ENCODE measurements at places on chromosomes 6 and 20. TPM values are rescaled to one million over a fixed set of nuclear protein-coding genes. Genes with fewer than 3 reads are reported as not detected.

DNA sequence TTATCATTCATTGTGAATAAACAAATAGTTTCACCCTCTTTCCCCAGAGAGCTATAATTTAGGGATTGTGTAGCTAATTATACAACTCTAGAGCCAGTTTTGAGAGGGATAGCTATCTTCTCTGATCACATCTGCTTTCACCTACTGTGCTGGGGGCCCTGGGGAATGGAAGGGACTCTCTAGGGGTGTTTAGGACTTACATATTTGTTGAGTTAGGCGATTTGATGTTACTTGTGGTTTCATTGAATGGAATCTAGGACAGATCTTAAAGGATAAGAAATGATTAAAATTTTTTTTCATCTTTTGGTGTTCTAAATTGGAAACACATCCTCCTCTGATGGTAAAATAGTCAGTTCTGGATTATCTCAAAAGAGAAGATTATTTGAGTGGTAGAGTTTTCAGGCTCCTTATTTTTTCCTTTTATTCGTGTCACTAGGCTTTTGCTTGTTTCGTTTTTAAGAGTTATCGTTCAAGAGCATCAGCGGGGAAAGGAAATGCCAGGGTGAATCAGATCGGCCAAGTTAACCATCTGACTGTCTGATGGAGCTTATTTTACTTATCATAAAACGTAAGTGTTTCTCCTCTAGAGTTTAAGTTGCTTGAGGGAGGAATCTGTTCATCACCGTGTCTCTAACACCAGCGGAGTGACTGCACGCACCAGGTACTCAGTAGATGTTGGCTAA lies 236.7 kb downstream of the FARS2 start:
- H3K4me1 ChIP-seq: no peaks in the 10 kb centered on the region
- DNase-seq: no peak
- no peak overlapping the region for H3K27ac ChIP-seq
- H3K27me3 ChIP-seq: no peaks in the 10 kb centered on the region

RAET1L gene
- not detected for total RNA-seq

- peak overlapping the region; percentile 80 for H3K4me3 ChIP-seq
- H3K27me3 ChIP-seq: no peaks in the 10 kb centered on the region
- no peak for DNase-seq
Observed at GRCh38 chr6:28081486-28081751, 1.1 kb downstream of the ZNF165 start.

DNA sequence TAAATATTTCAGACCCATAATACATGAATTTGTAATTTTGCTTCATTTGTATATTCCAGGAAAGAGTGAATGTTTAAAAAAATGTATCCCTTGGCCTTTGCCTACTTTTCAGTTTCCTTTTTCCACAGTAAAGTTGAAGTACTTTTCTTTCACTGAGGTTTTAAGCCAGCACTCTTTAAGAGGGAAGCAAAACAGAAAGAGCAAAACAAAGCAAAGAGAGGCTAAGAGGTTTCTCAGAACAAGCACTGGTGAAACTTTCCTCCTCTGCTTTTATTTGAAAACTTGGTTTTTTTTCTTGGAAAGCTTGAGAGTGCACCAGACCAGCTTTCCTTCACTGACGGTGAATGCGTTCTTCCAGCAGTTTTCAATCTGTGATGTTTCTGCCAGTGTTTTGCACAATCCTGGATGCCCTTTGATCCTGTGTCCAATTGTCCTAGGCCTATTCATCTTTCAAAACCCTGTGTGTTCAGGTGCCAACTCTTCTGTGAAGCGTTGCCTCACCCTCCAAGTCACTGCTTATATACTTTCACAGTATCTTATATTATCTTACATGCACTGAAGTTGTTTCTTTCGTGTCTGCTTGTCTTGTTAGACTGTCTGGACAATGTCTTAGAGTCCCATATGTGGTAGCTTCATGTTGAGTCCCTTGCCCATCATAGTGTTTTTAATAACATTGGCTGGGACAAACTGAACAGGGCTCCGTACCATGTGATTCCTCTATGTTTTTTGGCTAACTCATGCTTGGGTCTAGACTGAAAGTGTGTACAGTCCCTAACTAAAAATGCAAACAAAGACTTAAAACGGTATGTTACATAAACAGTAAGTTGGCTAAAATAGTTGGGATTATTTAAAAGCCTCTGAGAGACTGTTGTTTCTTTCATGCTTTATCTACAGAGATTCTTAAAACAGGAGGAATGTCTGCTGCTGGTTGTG lies 1.9 kb downstream of the RNF217 start:
- peak overlapping the region; percentile 90 for H3K27ac ChIP-seq
- H3K4me3 ChIP-seq: peak overlapping the region; percentile 90
- no peaks in the 10 kb centered on the region for H3K27me3 ChIP-seq
- DNase-seq: no peak
- H3K4me1 ChIP-seq: peaks cover 17% of the 10 kb centered on the region
- no peaks in the 10 kb centered on the region for H3K36me3 ChIP-seq

GRCh38 chr20:62208795-62209755 lies 11.0 kb downstream of the HRH3 start:
- peak; percentile 78 for DNase-seq
- H3K4me3 ChIP-seq: no peak overlapping the region
- H3K4me1 ChIP-seq: no peaks in the 10 kb centered on the region
- H3K27ac ChIP-seq: no peak overlapping the region

MUCL3 gene
- total RNA-seq: 5.0 TPM

PPP1R16B gene
- 9.2 TPM for total RNA-seq

DNA sequence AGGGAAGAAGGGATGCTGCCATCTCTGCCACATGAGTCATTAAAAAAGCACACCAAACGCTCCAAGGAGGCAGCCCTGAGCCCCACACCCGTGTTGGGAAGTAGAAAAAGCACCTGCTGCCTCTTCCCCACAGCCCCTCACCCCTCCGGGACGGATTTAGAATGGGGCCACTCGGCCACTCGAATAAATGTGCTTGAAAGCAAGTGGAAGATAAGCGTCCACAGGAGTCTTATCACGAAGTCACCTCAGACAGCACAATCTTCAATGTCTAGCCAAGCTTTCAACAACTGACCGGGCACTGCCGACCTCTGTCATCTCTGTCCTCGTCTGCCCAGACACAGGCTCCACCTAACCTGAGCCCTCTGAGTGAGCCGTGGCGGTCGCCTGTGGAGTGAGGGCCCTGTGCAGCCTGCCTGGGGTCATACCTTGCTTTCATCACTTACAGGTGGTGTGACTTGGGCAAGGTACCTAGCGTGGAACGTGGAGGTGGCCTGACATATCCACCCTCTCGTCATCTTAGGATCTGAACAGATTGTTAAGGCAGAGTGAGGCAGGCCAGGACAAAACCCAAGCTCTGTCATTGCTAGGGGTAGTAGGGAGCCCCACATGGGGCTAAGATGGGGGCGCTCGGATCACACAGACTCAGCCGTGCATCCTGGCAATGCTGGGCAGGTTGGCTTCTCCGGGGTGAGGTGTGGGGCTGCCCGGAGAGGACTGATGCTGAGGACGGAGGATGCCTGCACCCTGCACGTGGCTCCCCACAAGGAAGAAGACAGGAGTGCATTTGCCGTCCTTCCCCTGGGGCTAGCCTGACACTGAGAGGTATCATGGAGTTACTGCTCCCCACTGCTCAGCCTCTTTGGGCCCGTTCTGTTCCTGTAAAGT lies 34.8 kb downstream of the PSMG4 start:
- peak; percentile 17 for DNase-seq
- no peaks in the 10 kb centered on the region for H3K36me3 ChIP-seq
- H3K27me3 ChIP-seq: no peaks in the 10 kb centered on the region
- H3K27ac ChIP-seq: no peak overlapping the region
- H3K4me3 ChIP-seq: no peak overlapping the region
- no peaks in the 10 kb centered on the region for H3K4me1 ChIP-seq

DNA sequence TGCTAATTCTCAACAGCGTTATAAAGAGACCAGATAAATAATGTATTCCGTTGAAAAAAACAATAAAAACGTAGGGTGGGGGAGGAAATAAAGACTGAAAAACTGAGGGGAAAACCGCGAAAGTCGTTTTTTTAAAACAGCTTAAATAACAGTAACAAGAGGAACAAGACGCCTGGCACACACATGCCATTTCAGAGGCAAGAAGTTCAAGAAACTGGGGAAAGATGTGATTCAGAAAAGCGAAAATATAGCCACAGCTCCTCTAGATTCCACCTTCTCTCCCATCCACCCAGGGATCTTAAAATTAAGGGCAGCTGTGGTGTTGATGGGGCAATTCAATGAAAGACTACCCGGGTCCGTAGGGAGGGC lies 1.3 kb downstream of the EPB41L2 start:
- no peak for DNase-seq
- peaks cover 22% of the 10 kb centered on the region for H3K4me1 ChIP-seq

PDCD2 gene
- 24.9 TPM for total RNA-seq

DNA sequence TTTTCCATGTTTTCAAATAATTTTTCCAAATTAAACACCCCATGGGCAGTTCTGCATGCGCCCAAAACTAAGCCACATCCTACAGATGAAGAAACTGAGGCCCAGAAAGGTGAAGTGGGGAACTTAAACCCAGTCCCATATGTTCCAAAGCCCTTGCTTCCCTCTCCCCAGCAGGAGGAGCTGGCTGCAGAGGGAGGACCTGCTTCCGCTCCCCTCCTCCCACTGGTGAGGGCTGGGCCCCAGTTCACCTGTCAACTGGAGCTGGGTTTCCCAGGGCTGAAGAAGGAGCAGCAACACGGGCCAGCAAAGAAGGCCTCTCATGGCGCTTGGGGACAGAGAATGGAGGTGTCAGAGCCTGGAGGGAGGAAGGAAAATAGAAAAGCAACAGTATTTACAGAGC lies 1.4 kb upstream of the RBPJL start:
- no peaks in the 10 kb centered on the region for H3K36me3 ChIP-seq
- no peaks in the 10 kb centered on the region for H3K27me3 ChIP-seq
- no peak for DNase-seq
- no peak overlapping the region for H3K27ac ChIP-seq

GRCh38 chr20:33667676-33668465 lies 1.1 kb downstream of the ACTL10 start:
- peaks cover 64% of the 10 kb centered on the region for H3K4me1 ChIP-seq
- DNase-seq: peak; percentile 91
- H3K27ac ChIP-seq: peak overlapping the region; percentile 76
- no peaks in the 10 kb centered on the region for H3K36me3 ChIP-seq
- H3K4me3 ChIP-seq: peak overlapping the region; percentile 63
- no peaks in the 10 kb centered on the region for H3K27me3 ChIP-seq

All from upper lobe of left lung (tissue), 6 donors.